Posterior cingulate gyrus (tissue), 11 donors: ENCODE measurements at places on chromosomes 6 and 20.
A peak's percentile ranks its signal among the peaks of the same experiment; 100 is the strongest.

DNA sequence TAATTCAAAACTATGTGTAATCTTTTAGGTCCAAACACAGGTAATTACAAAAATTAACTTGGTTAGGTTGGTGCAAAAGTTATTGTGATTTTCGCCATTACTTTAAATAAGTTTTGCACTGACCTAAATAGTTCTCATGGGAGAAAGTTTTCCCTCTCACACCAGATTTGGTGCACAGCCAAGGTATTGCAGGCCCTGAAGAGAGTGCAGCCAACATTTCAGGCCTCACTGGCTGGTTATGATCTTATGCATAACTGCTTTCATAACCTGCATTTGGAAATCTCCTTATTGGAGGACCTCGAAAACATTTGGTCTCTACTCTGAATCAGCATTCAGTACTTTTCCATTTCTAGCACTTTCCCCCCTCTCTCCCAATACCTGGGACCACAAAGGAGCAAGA is 993.1 kb upstream of the MANEA start:
- no peak for DNase-seq

GRCh38 chr6:110664933-110665332 is 150.3 kb downstream of the CDK19 start:
- no peak for DNase-seq

- no peak for DNase-seq
These were observed 58.9 kb upstream of the TNFAIP3 start for GRCh38 chr6:137808191-137808590.

- no peak for DNase-seq
These were observed 7.6 kb upstream of the CCN2 start for GRCh38 chr6:131958542-131959470.

DNA sequence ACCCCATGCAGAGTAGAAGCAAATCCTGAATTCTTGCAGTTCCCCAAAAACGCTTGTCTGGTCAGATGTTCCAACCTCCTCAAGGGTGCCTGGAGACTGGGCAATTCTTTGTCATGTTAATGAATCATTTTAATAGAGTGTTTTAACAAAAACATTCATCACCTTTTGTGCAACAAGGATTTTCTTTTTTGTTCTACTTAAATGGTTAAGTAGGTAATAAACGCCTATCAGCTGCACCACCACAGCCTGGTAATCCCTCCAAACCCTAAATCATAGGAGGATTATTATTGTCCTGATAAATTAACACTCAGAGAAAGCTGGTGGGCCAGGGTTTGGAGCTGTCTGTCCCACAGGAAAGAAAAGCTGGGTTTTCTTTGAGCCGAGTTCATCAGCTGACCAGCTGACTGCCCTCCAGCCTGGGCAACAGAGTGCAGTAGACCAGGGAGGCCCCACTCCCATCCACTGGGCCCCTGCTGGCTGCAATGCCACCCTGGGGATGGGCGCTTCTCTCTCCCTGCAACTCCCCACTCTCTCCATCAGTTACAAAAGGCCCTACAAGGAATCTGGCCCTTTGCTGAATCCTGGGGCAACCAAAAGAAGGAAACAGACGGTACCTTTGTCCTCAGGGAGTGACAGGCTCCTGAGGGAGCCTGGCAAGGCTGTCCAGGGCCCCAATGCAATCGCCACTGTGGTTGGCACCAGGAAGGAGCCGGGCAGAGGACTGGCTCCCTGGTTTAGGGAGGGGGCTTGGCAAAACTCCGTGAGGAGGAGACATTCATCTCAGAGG is 23.1 kb upstream of the BMP7 start:
- DNase-seq, result no peak

GRCh38 chr20:57882451-57883161 is 172.8 kb upstream of the PMEPA1 start:
- no peak for DNase-seq

DNA sequence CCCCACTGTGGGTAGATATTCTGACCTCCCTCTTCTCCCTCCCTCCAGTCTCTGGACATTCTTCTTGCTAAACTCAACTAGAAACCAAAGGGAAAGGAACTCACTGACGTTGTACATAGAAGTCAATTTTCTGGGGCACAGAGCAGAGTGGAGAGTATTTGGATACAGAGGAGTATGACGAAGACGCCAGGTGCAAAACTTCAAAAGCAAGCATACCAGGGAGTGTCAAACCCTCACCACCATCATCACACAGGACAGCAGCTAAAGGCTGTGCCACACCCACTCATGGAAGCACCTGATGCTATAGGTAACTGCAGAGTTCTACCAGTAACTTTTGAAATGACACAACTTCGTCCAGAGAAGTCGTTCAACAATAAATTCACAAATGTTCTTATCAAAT is 64.8 kb downstream of the FYN start:
- DNase-seq, result no peak

DNA sequence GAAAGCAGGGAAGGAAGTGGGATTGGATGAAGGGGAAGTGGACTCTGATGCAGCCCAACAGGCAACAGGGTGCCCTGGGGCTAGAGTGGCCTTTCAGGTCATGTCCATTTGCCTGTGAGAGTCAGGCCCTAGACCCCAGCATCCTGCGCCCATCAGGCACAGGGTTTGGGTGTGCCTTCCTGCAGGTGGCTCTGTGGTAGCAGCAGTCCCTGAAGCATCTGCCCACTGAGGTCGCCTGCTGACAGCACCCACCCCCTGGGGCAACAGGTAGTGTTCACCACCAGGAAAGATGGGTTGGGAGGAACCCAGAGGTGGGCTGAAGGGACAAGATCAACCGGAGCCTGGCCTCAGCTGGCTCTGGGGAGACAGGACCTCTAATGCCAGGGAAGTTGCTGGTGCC is 3.6 kb downstream of the PACSIN1 start:
- no peak for DNase-seq

- no peak for DNase-seq
These were observed 19.0 kb downstream of the ZBP1 start for GRCh38 chr20:57601211-57601570.

DNA sequence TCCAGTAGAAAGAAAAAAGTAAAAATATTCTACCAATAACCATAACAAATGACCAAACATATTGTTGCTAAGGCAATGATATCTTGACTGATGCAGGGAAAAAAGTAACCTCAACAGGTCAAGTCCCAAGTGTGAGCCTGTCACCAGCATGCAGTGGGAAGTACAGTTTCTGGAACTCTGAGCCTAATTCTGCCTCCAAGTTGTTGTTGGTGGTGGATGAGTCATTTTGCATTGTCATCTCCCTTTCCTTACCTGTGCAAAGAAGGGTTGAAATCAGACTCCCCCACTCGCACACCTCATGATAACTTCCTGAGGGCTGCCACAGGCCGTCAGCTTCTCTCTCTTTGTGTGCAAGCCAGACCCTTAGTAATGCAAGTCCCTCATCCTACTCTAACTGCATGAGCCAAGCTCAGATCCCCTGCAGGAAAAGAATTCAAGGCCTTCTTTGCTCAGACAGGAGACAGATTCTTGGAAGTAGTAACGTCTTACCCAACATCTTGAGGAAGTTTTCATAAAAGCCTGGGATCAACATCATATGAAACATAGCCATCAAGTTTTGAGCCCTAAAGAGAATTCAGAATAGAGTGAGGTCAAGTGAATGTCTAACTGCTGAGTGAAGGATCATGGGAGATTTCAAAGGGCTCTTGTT is 207.6 kb upstream of the FOXA2 start:
- DNase-seq, result no peak

DNA sequence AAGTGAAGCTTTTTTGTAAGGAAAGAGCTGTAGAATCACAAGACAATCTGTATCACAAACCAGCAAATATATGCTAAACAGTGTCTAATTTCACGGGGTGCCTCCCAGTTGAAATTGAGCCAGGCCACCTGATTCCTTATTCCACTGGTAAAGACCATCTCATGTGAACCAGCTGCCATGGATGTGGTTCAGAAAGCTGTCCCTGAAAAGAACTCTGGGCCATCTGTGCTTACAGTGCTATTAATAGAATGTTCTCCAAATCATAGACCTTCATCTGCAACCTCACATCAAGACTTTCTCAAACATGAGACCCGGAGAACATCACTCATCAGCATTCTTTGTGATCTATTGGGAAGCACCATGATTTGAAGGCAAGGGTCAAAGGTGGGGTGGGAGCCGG is 89.7 kb downstream of the FBXO5 start:
- DNase-seq, result peak; percentile 12

DNA sequence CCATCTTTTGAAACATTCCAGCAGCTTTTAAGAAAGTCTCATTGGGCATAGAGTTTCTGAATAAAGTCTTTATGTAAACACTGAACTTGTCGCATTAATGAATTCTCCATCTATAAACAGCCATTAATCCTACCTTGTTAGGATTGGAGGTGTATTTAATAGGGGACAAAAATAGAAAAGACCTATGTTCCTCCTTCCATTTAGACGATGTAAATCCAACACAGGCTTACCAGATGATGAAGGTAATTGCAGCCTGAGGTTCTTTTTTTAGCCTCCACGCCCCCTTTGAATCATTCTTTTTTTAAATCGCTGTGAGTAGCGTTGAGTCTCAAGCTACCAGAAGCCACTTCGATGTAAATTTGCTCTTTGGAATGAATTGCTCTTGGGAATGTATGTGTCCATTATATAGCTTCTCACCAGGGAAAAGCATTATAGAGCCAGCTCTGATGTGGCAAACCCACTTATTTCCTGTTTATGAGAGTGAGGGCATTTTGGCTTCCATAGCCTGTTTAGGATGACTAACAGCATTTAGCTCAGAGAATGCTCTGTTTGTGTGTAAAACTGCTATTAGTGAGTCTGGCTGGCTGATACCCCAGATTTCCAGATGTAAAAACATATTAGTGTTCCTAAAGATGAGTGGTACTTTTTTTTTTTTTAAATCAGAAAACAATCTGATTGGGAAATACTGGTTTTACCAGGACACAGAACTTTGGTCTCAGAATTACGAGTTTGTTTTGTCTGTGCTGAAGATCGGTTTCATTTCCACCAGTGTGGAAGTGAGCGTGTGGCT is 74.9 kb upstream of the CLDN20 start:
- no peak for DNase-seq

GRCh38 chr6:36209606-36210005 is 13.1 kb downstream of the BRPF3 start:
- DNase-seq, result no peak

DNA sequence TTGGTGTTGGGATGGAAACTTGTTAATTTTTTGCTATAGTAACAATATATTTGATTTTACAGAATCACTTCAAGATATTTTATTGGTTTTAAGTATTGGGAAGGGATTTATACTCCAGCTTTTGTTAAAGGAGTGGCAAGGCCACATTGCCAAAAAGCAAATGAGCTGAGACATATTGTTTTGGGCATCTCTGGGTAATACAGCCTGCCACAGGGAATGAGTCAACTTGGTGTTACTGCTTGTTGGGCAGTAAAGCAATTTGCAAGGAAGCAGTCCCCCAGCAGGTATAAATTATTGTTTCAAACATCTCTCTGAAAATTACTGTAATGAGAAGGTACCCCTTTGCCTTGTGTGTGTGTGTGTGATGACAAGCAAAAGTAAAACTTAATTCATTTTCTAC is 868.3 kb upstream of the FLRT3 start:
- no peak for DNase-seq

GRCh38 chr6:24481449-24481848 is 7.9 kb downstream of the GPLD1 start:
- DNase-seq, result no peak

DNA sequence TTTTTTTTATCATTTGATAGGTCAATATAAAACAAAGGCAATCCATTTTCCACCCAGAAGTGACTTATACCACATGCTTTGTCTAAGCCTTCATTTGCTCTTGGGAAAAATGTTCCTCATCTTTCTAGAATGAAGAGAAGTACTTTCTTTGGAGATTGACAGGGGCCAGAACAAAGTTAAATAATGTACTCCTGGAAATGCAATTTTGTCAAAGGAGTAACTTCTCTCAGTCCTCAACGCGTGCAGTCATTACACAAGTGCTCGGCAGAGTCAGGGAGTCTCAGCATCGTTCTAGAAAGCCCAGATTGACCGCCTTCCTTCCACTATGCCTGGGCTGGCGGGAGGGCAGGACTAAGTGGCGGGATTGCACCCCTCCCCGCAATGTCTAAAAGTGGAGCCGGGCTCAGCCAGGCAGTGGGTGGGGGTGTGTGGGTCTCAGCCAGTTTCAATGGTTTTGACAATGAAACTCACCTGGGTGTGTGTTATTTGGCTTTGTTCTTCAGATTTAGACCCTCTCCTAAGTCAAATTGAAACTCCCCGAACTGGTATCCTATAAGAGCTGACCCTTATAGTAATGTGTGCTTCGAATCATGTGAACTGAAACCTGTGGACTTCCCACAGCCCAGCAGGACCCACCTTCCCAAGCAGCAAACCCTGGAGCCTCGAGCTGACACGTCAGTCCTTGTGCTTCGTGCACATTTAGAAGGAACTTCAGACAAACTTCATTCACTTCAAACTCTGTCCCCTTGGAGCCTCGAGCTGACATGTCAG is 63.2 kb upstream of the DUSP22 start:
- DNase-seq, result no peak

DNA sequence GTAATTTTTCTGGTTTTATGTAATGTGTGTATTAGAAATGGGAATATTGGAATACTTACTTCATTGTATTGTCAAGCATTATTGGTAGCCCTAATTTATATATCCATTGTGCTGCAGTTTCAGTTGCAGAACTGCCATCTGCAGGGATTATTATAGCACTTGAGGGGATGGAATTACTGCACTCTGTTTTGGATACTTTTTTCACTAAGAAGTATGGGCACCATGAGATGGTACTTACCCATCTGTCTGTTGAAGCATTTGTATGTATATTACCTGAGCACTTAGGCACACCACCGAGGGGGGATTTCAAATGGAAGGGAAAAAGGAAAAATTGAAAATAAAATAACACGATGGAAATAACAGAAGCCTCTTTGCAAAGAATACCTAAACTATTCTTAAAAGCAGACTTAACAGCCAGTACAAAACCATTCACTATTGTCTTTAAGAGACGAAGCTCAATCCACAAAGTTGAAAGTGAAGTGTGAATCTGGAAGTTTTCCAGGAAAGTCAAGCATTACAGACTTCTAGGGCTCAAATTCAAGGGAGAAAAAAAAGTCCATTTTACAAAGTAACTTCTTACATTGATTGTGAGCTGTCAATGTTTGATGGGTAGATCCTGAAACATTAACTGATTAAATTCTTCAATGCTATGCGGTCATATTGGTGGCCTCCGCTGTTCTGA is 318.7 kb downstream of the SOX4 start:
- DNase-seq, result no peak

DNA sequence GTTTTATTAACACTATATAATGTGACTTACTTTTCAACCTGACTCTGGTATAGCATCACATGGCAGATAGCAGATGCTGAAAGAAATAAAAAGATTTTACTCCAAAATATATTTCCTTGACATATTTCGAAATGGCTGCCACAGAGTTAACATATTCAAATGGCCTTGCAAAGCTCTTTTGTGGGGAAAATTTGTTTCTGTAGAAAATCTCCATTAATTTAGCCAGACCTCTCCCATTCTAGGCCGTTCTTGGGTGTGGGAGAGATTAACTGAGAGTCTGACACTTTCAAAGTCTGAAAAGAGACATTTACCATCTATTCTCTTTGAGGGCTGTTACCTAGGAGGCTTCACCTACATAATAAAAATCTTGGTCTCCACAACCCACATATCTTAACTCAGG is 217.2 kb downstream of the OTOR start:
- DNase-seq, result no peak
